ENCODE measurements at places on chromosomes 3 and 15.

DNA sequence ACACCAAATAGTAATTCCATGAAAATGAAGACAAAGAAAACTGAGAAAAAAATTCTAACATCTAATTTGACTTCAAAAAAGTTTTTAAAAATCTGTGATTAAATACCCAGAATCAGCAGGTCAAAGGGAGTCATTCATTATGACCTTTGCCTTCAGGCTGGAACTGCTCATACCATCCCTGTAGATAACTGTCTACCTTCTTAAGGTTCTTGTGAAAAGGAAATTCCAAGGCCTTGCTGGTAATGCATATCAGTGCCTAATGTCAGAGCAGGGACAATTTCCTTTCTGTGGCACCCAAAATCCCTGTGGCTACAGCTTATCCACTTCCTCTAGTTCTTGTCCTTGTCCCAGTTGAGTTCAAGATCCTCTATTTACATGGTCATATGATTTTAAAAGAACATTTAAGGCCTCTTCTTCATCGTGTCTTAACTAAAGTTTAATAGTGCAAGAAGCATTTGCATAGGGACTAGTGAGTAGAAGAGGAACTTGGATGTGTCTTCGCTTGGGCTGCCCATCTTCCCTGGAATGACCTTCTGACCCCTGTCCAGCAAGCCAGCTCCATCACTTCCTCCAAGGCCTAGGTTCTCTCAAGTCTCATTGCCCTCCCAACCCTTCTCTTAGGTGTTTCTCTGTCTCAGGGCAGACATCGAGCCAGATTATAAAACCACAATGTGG is 8.7 kb upstream of the PLCL2 start:
- no peak for DNase-seq

GRCh38 chr15:76664411-76664810 is 240.7 kb downstream of the SCAPER start:
- no peak for DNase-seq

DNA sequence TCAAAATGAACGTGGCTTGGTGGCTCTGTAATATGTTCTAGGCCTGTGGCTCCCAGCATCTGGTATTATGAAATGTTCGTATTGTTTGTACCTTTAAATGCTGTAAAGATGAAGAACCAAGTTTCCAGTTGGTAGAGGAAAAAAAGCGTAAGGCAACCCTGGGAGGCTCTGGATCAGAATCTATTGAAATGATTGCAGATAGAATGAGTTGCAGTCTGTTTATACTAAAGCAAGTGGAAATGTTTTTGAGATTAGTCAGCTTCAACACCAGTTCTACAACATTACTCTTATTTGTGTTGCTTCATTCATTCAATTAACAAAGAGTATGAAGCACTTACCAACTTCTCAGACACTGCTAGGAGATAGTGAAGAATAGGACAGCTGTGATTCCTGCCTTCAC is 5.3 kb downstream of the ARL6IP5 start:
- DNase-seq: no peak

DNA sequence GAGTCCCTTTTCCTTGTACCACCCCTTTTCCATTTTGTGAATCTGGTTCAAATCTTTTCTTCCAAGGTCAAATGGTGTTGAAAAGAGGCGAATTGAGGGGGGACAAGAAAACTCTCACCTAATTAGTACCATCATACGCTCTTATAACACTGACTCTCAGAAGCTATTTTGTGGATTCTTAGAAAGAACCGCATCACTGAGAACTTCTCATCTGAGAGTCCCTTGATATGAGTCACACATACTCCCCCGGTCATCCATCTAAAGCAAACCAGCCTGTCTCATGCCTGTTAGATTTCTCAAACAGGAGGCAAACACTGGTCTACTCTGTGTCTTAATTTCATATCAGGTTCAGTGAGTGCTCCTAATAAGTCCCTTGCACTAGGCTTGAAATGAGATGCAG is 76.5 kb upstream of the SPRED1 start:
- DNase-seq: no peak

- no peak for DNase-seq
Observed at GRCh38 chr15:78838489-78838888, 27.2 kb upstream of the ADAMTS7 start.

DNA sequence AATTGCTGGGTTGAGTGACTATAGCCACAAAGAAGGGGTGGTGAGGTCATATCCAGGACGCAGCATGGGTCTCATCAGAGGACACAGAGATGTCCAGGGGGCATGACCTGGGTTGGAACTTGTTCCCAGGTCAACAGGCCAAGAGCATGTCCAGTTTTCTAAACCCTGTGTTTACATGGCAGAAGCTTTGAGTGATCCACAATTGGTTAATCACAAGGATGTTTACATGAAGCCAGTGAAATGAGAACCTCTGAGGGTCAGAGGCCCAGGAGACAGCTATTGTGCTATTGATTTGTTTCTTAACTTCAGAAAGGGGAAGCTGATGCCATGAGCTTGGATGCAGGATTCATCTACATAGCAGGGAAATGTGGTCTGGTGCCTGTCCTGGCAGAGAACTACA is 42.2 kb upstream of the TOPBP1 start:
- no peak for DNase-seq

DNA sequence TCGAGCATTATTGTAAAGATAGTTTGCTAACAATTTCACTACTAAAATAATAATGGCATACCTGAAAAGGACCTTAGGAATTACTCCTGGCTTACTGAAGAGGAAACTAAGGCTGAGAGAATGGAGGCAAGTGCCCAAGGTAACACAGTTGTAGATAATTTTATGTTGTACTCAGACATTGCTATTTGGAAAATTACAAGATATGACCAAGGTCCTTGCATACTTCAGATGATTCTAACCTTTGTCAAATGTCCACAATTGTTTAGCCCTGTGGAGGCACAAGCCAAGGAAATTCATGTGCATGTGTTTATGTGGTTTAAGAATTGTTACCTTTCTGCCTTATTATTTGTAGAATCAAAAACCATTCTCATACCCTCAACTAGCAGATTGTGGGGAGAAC is 105.7 kb downstream of the TUSC7 start:
- no peak for DNase-seq

Measured in stimulated activated CD4-positive, alpha-beta T cell treated with anti-CD3 and anti-CD28 coated beads, Interleukin-4, amount 100 ng/mL, for 24 hours (primary cell).